ENCODE measurements at places on chromosomes 6 and 20.

- no peak for DNase-seq
Observed at GRCh38 chr20:51766994-51767866, 960 bp downstream of the ATP9A start.

DNA sequence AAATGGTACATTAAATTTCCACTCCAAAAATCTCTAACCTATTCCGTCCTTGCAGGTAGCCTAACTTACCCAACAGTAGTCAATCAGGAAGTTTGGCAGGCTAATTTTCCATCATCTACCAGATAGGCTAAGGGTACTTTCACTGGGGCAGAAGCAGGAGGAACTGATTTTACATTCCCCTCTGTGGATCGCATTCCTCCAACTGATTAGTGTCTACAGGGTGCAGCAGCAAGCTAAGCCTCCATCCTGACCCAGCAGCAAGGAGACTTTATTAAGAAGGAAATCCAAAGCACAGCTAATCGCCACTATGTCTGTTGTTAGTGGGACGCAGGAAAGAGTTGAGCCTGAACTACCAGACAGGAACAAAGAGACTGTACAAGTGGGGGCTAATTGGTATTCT, 143.2 kb upstream of the RUNX2 start:
- no peak for DNase-seq

- DNase-seq, result no peak
Observed at GRCh38 chr20:38302786-38303185, 1.2 kb upstream of the BPI start.

GRCh38 chr6:37230104-37230503, 27.5 kb upstream of the TBC1D22B start:
- no peak for DNase-seq

DNA sequence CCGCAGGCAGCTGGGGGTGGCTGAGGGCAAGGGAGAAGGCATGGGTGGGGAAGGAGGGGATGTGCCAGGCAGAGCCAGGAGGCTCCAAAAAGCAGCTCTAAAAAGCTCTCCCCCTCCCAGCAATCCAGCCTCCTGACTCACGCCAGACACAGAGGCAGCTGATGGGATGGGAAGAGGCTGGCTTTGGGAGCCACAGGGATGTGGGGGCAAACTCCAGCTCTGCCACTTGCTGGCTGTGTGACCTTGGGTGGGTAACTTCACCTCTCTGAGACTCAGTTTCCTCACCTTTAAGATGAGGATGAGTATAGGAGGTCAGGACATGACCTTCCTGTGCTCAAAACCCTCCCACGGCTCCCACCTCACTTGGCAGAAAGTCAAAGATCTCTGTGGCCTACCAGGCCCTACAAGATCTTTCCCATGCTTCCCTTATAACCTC, 148.9 kb downstream of the CEBPB start:
- no peak for DNase-seq

- no peak for DNase-seq
Observed at GRCh38 chr20:53839423-53840176, 230.8 kb downstream of the BCAS1 start.

GRCh38 chr6:137352859-137353258, 133.7 kb upstream of the IFNGR1 start:
- no peak for DNase-seq

DNA sequence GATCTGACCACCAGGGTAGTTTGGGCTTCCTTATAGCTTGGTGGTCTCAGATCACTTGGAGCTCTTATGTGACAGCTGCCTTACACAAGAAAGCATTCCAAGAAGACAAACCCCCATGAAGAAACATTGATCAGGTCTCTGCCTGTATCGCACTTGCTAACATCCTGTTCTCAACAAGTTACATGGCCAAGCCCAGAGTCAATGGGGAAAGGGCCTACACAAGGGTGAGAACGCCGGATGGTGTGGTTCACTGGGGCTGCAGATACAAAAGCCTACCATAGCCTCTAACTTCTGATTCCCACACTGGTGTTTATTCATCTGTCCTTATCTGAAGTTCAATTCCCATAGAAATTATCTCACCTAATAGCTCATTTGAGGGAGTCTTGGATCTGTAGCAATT, 235.5 kb downstream of the SYNDIG1 start:
- DNase-seq, result no peak

GRCh38 chr6:139373154-139373927, 1.1 kb downstream of the CITED2 start:
- peak; percentile 73 for DNase-seq

GRCh38 chr20:32880635-32881034, 21.9 kb downstream of the EFCAB8 start:
- DNase-seq, result no peak

GRCh38 chr6:157229132-157229618, 94.1 kb downstream of the TMEM242 start:
- no peak for DNase-seq

DNA sequence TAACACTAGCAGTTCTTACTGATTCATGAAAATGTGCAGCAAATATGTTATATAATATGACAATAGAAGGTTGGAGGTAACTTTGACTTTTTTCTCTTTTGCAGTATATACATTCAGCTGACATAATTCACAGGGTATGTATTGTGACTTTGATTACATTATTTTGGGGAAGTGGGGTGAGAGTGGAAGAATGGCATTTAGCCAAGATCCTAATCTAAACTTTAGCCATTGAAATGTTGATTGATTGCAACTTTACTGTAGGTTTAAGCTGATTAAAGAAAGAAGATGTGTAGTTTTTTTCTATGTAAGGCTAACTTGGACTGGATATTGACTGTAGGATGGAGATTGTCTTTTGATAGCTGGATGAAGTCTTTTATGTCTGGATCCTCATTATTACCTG, 46.0 kb downstream of the MAPK14 start:
- DNase-seq, result no peak

DNA sequence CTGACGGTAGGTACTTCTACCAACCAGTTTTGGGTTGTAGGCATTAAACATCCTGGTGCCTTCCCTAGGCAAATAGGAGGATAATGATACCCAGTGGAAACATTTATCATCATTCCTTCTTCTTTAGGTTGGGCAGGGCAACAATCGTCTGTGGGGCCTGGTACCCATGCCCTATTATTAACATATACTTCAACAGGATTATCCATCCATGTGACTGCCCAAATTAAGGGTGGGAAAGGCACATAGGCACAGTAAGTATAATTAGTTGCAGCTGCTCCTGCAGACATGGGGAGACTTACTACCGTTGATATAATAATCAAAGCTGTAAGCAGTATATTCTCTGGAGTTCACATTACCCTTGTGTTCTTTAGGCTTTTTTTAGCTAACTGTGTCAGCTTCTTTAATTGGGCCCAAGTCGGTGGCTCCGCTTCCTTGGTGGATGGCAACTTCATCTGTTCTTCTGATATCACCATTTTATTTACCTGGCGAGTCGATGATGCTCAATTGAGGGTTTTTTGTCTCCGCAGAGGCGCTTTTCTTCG, 16.8 kb downstream of the RPL7L1 start:
- no peak for DNase-seq

- DNase-seq, result no peak
Observed at GRCh38 chr6:168542301-168542700, 101.3 kb downstream of the SMOC2 start.

GRCh38 chr6:108549741-108550140, 11.0 kb upstream of the FOXO3 start:
- DNase-seq, result no peak

DNA sequence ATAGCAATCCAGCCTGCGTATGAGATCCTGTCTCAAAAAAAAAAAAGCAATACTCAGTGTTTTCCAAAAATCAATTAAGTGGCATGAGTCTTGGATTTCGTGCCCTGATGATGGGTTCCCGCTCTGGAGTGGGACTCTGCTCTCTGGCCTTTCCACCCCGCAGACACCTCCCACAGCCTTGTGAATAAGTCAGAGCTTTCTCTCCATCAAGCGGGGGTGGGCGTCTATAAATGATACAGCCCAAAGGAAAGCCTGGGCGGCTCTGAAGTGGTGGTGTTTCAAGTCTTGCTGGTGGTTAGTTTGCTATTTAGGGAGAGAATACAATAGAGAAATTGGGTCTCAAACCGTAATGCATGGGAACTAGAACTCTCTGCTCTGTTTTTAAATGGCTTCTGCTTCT, 52.5 kb upstream of the TAGAP start:
- DNase-seq, result no peak

DNA sequence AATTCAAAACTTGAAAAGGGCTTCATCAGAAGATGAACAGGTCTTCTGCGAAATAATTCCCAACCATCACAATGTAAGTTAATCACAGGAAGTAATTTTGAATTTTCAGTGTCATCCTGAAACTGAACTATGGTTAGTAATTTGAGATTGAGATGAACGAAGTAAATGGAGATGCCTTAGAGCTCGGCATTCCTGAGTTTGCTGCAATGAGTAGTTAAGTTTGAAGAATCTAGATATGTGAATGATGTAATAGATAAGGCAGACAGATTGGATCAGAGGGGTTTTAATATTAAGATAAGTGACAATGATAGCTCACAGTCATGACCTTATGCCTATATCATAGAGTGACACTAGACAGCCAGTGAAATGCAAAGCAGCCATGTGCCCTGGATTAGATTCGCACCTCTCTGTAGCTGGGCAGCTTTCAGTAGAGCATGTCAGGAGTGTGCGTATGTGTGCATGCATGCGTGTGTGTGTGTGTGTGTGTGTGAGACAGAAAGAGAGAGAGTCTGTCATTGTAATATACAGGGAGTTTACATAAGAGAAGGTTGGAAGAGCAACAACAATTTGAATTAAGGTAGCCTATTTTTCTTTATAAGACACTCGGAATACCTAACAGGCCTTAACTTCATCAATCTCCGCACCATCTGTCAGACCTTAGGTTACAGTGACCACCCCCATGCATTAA, 233.0 kb downstream of the GMPR start:
- no peak for DNase-seq

DNA sequence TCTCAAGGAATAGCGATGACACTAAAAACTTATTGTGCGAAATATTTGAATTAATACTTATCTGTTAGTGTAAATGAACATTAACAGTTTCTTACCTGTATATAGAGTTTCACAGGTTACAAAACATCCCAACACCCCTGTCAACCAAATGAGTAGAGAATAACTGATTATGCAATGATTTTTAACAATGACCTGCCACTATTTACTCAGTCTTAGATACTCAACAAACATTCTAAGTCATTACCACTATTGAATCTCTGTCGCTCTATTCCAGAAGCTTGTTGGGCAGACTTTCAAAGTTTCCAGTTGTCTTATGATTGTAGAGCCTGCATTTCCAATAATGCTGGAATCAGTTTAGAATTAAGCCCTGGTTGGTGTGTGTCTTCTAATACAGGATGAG, 85.5 kb downstream of the RNF182 start:
- no peak for DNase-seq

DNA sequence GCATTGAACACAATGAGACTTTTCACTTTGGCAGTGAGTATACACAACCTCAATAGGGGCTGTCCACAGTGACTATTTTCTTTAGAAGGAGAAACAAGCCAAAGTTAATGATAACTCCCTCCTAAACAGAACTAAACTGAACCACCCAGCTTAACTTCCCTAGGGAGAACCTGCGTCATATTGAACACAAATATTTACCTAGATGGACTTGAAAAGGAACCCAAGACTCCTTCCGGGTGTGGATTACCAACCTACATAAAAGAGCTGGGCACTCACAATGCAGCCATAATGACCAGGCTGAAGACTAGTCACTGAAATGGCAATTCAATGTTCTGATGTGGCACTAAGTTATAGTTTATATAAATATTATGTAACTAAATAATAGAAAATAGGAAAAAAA, 160.6 kb downstream of the IBTK start:
- DNase-seq, result no peak

GRCh38 chr6:117464700-117465099, 17.8 kb upstream of the DCBLD1 start:
- DNase-seq, result no peak

DNA sequence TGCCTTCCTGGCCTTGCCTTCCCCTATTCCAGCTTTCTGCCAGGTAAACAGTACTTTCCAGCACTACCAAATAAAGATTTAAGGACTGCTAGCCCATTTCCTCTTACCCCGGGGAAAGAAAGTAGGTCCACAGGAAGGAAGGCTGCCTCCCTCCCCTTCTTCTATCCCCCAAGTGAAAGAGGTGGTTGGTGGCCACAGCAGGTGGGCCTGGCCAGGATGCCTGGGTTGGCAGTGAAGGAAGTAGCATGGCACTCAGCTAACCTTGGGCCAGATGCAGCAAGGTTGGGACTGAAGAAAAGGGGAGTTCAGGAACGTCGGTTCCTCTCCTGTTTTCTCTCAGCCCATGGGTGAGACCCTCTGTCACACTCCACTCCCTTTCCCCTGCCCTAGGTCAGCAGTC, 8.9 kb downstream of the NFKBIL1 start:
- DNase-seq, result no peak

DNA sequence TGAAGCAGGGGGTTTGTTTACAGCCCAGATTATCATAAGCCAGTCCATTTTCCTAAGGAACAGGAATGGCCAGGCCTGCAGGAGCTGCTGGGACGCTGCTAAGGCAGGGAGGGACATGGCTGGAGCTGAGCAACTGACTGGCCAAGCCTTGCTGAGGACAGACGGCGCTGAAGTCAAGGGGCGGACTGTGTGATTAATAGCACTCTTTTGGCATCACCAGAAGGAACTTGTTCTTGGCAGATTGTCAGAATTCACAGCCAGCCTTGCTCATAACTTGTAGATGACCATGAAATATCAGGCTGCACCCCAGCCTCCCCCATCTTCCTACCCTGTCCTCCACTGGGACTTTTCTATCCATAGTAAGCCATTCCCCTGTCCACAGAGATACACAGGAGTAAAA, 218.8 kb upstream of the RNF24 start:
- no peak for DNase-seq

DNA sequence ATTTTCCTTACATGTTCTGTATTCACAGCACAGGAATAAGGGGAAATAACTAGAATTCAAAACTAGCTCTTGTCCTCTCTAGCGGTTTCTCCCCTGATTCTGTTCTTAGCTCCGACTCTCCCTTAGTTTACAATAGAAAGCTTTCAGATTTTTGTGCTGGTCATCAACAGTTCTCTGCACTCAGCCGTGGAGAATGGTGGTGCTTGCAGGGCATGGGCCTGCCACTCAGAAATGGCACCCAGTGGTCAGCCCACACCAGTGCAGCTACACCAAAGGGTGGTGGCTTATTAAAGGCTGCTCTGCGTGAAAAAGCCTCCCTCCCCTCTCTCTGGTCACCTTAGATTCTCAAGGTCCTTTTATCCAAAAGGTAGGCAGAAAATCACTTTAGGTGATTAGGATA, 123.5 kb downstream of the SASH1 start:
- no peak for DNase-seq

- DNase-seq, result peak; percentile 28
Observed at GRCh38 chr6:130018744-130019325, 454 bp downstream of the L3MBTL3 start.

DNA sequence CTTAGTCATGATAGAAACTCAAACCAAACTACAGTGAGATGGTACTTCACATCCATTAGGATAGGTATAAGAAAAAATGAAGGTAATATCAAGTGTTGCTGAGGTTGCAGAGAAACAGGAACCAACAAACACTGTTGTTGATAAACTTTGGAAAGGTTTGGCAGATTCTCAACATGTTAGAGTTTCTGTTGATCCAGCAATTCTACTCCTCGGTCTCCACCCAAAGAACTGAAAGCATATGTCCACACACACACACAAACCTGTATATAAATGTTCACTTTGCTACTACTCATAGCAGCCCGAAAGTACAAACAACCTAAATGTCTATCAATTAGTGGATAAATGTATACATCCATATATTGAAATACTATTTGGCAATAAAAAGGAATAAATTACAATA, 128.3 kb upstream of the CARMIL1 start:
- DNase-seq, result no peak

- no peak for DNase-seq
Observed at GRCh38 chr6:143867236-143867635, 3.0 kb downstream of the ZC2HC1B start.

GRCh38 chr6:29976253-29976587, 33.9 kb downstream of the HLA-A start:
- no peak for DNase-seq
